ENCODE measurements at places on chromosomes 1 and 21.
A peak's percentile ranks its signal among the peaks of the same experiment; 100 is the strongest.

DNA sequence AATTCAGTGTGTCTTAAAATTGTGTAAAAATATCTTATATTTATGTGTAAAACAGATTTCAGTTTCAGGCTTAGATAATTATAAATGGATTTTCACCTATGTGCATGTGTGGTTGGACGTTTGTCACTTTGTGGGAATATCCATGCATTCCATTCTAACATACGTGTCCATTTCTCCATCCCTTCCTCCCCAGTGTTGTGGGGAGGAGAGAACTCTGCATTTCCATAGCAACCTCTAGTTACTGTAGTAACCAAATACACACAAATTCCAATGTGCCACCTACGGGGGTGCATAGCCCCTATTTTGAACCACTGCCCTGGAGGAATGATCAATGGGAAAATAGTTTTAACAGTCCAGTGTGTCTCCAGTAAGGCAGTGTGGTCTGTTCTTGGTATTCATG, 79.0 kb downstream of the RASAL2 start:
- no peak for DNase-seq

DNA sequence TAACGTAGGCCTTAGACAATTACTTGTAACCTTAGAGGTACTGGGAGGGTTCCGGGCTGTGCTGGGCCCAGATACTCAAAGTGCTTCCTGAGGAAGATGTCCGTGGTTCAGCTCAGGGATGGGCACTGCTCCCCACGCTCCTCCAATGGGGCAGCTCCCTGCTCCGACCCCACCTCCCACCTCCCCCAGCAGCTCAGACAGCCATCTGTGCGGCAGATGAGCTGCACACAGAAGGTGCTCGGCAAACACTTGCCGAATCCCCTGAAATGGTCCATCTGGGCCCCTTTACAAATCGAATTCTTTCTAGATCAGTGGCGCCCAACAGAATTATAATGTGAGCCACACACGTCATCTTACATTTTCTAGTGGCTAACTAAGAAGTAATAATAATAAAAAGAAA, 242.4 kb upstream of the RAB4A start:
- no peak for DNase-seq

DNA sequence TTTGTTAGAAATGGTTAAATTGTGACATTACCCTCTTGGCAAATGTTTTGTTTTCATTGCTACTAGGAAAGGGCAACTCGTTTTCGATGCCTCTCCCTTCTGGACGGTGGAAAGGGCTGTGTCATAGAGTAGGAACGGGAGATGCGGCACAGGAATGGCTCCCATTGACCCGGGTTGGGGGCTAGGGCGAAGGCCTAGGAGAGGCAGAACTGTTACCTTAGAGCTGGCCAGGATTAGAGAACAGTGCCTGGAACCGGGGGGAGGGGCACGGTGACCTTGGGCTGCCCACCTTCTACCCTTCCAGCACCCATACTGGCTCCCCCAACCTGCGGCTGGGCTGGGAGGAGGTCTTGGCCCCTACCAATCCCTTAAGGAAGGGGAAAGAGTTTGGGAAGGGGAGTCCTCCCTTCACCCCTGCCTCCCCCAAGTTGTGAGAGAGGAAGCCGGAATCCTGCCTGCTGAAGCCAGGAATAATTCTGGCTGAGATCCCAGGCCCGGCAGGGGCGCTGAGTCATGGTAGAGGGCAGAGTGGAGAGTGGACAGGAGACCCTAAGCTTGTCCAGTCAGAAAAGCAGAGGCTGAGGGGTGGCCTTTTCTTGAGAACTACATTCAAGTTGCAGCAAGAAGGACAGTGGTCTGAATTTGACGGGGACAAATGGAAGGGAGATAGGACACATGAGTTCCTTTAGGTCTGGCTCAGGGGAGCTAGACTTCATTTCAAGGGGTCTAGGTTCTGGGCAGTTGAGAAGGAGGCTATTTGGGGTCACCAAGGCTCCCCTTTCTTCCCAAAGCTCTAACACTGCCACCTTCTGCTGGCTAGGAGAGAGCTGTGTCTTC, 8.2 kb downstream of the LMNA start:
- peak; percentile 68 for DNase-seq

- DNase-seq = peak; percentile 72
Observed at GRCh38 chr1:227805606-227806197, 9.8 kb upstream of the PRSS38 start.

GRCh38 chr1:1084372-1085170, 10.5 kb upstream of the RNF223 start:
- no peak for DNase-seq

GRCh38 chr1:42128964-42129363, 24.2 kb upstream of the GUCA2B start:
- no peak for DNase-seq

DNA sequence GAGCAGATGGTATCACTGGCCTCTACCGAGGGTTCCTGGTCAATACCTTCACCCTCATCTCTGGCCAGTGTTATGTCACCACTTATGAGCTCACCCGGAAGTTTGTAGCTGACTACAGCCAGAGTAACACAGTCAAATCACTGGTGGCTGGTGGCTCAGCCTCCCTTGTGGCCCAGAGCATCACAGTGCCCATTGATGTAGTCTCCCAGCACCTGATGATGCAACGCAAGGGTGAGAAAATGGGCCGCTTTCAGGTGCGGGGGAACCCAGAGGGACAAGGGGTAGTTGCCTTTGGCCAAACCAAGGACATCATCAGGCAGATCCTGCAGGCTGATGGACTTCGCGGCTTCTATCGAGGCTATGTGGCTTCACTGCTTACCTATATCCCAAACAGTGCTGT, 6.1 kb downstream of the SLC25A44 start:
- DNase-seq = no peak

DNA sequence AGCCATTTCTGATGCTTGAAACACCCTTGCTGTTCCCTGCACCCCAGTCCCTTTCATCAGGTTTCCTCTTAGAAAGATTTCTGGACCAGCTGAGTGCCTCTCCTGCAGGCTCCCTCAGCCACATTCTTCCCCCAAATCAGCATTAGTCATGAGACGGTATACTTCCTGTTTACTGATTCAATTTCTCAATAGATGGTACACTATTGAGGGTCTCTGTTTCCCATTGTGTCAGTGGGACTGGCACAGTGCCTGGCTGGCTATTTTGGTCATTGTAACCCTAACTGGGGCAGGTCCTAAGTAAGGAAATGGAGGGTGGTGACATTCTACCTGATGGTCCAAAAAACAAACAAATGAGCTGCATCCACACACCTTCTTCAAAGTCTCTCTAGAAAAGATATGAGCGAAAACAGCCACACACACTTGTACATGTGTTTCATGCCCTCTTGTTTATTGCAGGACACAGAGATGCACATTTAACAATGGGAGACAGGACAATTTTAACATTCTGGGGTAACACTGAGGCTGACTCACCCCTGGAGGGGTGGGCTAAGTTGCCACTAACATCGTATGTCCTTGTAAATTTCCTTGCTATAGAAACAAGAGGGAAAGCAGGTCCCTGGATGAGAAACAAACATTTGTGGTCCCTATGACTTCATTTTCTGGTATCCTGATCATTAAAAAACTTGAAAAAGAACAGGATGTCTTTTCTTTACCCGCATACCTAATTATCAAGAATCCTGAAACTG, 77.5 kb downstream of the RRAGC start:
- no peak for DNase-seq

- no peak for DNase-seq
Observed at GRCh38 chr1:67135354-67135753, 584 bp upstream of the C1orf141 start.

DNA sequence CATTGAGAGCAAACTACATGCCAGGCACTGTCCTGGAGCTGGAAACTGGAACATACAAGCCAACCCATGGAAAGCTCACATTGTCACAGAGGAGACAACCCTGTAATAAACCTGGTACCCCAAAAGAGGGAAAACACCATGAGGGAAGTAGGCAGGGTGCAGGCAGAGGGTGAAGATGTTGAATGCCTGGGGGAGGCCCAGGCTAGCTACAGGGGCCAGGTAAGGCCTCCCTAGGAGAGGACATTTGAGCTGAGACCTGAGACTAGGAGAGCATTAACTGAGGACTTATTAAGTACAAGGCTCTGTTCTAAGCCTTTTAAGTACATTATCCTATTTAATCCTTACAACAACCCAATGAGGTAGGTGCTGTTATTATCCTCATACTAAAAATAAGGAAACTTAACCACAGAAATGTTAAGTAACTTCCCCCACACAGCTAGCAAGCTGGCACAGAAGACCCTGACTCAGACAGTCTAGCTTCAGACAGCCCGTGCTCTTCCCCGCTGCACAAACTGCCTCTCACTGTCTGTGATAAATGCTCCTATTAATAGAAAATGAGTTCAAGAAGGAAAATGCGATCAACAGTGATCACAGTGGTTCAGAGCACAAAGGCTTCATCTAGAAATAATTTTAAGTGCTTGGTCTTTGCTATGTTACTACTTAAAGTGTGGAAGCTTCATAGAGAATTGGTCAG, 41.8 kb downstream of the ZNF281 start:
- DNase-seq = no peak

DNA sequence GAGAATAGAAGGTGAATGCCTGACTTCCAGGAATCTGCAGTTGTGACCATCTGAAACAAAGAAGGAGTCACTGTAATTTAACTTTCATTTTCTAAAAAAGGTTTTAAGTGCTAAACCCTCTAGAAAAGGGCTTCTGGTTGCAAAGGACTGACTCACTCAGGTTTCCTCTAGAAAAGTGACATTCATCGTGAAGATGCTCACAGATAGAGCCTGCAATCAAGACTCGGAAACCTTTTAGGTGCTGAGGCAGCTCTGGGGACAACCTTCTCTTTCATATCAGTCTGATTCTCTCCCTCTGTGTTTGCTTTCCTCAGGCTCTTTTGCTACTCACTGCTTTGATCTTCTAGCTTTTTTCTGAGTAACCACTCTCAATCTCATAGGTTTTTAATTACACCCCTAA, 8.2 kb downstream of the BCL9 start:
- DNase-seq = no peak

All from H54 (cell line).